ENCODE measurements at places on chromosomes 3 and 15.

GRCh38 chr3:29183346-29184087 is 97.4 kb upstream of the RBMS3 start:
- no peaks in the 10 kb centered on the region for H3K27me3 ChIP-seq
- DNase-seq, result no peak
- H3K4me3 ChIP-seq, result no peak overlapping the region
- no peaks in the 10 kb centered on the region for H3K36me3 ChIP-seq

DNA sequence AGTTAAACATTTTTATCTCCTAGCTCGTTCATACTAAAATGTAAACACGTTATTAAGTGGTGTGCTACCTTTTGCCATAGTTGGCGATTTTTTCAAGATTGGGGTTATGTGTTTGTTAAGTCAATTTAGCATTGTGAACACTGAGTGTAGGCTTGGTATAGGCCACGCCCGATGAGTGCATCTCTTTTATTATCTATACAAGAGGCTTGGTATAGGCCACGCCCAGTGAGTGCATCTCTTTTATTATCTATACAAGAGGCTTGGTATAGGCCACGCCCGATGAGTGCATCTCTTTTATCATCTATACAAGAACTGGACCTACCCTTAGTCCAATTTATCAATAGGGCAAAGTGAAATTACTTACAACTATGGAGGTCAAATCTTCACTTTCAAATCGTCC is 70.4 kb downstream of the NIPA2 start:
- no peak for DNase-seq
- peaks cover 78% of the 10 kb centered on the region for H3K36me3 ChIP-seq
- H3K27ac ChIP-seq, result no peak overlapping the region
- H3K27me3 ChIP-seq, result no peaks in the 10 kb centered on the region
- no peak overlapping the region for H3K4me3 ChIP-seq

GRCh38 chr15:96160269-96160668 is 170.2 kb upstream of the NR2F2 start:
- H3K27ac ChIP-seq, result peak overlapping the region; percentile 44
- no peaks in the 10 kb centered on the region for H3K27me3 ChIP-seq
- H3K36me3 ChIP-seq, result no peaks in the 10 kb centered on the region
- DNase-seq, result no peak
- H3K4me1 ChIP-seq, result peaks cover 13% of the 10 kb centered on the region

GRCh38 chr15:90860450-90860849 is 7.9 kb upstream of the FURIN start:
- H3K4me3 ChIP-seq, result no peak overlapping the region
- H3K27me3 ChIP-seq, result no peaks in the 10 kb centered on the region
- DNase-seq, result no peak
- no peaks in the 10 kb centered on the region for H3K36me3 ChIP-seq

DNA sequence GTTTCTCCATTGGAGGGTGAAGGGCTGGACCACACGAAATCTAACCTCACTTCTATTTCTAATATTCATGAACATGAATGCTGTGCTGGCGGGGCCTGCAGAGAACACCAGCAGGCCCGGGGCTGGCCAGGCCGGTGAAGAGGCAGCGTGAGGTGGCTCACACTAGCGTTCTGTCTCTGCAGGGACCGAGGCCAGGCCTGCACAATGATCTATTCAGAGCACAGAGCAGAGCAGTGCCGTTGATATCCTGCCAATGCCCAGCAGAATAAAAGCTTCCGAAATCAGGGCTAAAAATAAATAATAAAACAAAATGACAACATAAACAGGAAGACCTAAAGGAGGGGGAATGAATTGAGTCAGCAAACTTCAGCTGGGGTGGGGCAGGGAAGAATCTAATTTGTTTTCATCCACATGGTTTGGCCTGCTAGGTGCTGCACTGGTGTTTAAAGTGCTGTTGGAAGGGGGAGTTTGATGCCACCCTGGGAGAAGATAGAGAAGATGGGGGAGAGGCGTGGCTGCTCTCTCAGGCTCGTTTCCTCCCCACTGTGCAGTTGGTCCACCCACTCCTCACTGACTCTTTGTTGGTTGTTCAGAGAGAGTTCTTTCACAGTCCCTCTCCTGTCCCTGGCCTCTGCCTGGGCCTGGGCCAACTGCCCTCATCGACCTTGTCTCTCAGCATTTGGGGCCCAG is 837.1 kb downstream of the AGBL1 start:
- DNase-seq, result no peak
- H3K27ac ChIP-seq, result no peak overlapping the region
- no peaks in the 10 kb centered on the region for H3K27me3 ChIP-seq

DNA sequence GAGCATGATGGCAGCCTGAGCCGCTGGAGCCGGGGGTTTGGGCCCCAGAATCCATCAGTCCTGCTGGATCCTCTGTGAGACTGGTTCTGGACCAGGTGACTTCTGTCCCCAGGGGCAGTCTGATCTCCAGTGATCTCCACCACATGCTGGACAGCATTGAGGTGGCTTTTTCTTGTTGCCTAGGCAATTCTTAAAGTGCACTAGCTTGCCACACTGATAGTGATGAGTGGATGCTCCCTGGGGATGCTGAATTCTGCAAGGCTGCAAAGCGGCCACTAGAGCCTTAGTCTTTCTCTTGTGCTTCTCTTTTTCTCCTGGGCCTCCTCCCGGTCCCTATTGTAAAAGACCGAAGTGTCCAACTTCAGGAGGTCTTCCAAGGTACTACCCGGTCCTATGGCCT is 70.4 kb upstream of the ATP11B start:
- no peaks in the 10 kb centered on the region for H3K27me3 ChIP-seq
- H3K27ac ChIP-seq, result no peak overlapping the region
- no peak for DNase-seq
- no peaks in the 10 kb centered on the region for H3K4me1 ChIP-seq
- H3K4me3 ChIP-seq, result no peak overlapping the region

GRCh38 chr3:197068077-197068476 is 38.5 kb upstream of the MELTF start:
- DNase-seq, result no peak
- no peaks in the 10 kb centered on the region for H3K4me1 ChIP-seq
- no peaks in the 10 kb centered on the region for H3K36me3 ChIP-seq
- H3K4me3 ChIP-seq, result no peak overlapping the region
- no peaks in the 10 kb centered on the region for H3K27me3 ChIP-seq

GRCh38 chr15:85621094-85621493 is 173.6 kb downstream of the KLHL25 start:
- H3K4me3 ChIP-seq, result peak overlapping the region; percentile 58
- peaks cover 18% of the 10 kb centered on the region for H3K4me1 ChIP-seq
- H3K27me3 ChIP-seq, result no peaks in the 10 kb centered on the region
- H3K27ac ChIP-seq, result peak overlapping the region; percentile 86
- DNase-seq, result no peak

DNA sequence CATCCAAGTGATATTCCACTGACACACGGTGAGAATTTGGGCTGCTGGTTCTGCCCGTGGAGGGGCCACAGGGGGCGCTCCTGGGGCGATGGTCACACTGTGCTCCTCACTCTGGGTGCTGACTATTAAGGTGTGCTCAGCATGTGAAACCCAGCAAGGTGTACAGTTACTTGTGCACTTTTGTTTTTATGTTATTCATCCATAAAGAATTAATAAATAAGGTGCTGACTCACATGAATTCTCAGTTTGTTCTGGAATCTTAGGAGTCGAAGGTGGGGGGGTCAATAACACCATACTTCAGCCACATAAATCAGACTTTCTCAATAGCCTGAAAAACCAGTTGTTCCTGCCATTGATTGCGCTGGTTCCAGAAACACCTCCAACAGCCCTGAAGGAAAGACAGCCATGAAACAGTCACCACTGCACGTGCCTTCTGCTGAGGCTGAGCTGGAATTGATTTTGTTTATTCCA is 53.5 kb upstream of the SPATA12 start:
- H3K27ac ChIP-seq, result peak overlapping the region; percentile 87
- H3K4me3 ChIP-seq, result no peak overlapping the region
- peaks cover 12% of the 10 kb centered on the region for H3K4me1 ChIP-seq
- no peaks in the 10 kb centered on the region for H3K36me3 ChIP-seq
- H3K27me3 ChIP-seq, result no peaks in the 10 kb centered on the region

GRCh38 chr15:54082836-54083492 is 104.7 kb downstream of the UNC13C start:
- H3K27me3 ChIP-seq, result no peaks in the 10 kb centered on the region
- no peaks in the 10 kb centered on the region for H3K4me1 ChIP-seq
- H3K27ac ChIP-seq, result no peak overlapping the region
- no peaks in the 10 kb centered on the region for H3K36me3 ChIP-seq

GRCh38 chr3:100496711-100497261 is 4.4 kb downstream of the TMEM45A start:
- H3K27me3 ChIP-seq, result no peaks in the 10 kb centered on the region
- DNase-seq, result no peak
- no peaks in the 10 kb centered on the region for H3K36me3 ChIP-seq

DNA sequence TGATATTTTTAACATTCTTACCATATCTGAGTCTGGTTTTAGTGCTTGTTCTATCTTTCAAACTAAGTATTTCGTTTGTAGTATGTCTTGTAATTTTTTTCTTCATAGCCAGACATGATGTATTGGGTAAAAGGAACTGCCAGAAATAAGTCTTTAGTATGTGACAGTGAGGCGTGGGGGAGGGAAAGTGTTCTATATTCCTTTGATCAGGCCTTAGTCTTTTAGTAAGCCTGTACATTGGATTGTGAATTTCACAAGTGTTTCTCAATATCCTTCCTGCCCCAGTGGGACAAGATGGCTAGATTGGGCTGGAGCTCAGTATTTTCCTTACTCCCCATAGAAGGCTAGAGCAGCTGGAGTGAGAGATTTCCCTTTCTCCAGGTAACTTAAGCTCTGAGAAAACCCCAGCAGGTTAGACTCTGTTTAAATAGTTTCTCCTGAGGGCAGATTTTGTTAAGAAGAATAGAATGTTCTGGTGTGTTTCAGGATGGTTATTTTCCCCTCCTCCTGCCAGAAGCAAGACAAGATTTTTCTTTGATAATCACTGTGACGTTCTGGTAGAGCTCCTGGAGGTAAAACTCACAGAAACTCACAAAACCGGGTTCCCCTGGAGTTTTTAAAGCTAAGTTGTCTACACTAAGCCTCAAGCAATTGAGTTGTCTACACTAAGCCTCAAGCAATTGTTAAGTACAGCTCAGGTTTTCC is 140.7 kb upstream of the ARPP21 start:
- H3K27me3 ChIP-seq, result no peaks in the 10 kb centered on the region
- H3K36me3 ChIP-seq, result no peaks in the 10 kb centered on the region
- no peak overlapping the region for H3K27ac ChIP-seq
- no peak overlapping the region for H3K4me3 ChIP-seq
- H3K4me1 ChIP-seq, result no peaks in the 10 kb centered on the region
- no peak for DNase-seq

DNA sequence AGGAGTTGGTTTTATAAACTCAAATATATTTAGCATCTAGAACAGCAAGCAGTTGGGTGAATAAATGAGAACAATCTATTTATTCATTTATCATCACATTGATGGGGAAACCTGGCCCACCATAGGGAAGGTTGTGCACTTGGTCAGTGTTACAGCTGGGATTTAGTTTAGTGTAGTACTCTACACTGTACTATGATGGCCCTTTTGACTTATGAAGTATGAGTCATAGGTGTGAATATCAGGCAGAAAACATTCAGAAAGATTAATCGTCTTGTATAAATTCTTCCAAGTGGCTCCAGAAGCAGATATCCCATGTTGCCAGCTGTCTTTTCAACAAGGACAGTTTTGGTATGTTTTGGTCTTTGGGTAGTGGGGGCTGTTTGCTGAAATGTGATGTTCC is 38.0 kb downstream of the BBS4 start:
- no peak overlapping the region for H3K27ac ChIP-seq
- no peaks in the 10 kb centered on the region for H3K27me3 ChIP-seq
- H3K4me3 ChIP-seq, result no peak overlapping the region
- no peak for DNase-seq
- H3K4me1 ChIP-seq, result no peaks in the 10 kb centered on the region

DNA sequence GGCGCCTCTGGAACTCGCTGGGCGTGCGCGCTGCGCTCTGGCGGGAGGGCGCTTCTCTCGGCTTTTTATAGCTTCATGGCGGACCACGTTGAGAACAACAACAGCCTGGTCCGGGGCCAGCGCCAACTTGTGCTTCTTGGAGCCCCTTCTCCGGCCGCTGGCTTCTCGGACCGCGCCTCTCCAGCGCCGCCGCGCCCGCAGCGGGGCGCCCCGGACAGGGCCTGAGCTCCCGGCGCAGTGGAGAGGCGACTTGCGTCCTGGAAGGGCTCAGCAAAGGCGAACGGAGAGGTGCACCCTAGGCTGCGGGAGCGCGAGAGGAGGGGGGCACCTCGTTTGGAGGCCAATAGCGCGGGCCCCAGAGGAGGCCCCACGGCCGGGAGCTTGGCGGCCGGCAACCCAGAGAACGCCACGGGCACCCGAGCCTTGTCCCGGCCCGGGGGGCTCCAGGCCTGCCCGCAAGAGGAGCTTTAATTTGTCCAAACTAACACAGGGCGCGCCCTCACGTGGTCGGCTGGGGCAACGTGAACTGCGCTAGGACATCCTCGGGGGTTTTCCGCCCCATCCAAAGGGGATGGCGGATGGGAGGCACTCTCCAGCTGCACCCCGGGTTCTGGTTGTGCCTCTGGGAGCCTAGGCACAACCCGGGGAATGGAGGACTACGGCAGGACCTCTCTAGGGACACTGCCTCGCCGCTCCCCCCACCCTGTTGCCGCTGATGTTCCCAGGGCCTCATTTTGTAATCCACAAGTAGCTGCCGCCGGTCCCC is 37.8 kb downstream of the HMCES start:
- no peaks in the 10 kb centered on the region for H3K27me3 ChIP-seq
- H3K36me3 ChIP-seq, result no peaks in the 10 kb centered on the region
- H3K4me3 ChIP-seq, result peak overlapping the region; percentile 82
- no peak for DNase-seq
- H3K4me1 ChIP-seq, result peaks cover 5% of the 10 kb centered on the region

DNA sequence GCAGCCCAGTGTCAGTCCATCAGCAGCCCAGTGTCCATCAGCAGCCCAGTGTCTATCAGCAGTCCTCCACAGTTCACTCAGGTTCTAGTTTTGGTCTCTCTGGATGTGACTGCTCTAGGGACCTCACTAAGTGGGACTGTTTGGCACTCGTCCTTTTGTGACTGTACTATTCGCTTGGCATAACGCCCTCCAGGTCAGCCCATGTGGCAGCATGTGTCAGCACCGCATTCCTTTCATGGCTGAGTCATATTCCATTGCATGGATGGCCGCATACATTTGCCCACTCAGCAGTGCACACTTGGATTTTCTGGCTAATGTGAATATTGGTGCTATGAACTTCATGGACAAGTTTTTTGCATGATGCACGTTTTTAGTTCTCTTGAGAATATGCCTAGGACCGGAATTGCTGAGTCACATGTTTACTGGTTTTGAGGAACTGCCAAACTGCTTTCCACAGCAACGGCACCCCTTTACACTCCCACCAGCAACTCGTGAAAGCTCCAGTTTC is 16.4 kb downstream of the CHST13 start:
- H3K36me3 ChIP-seq, result no peaks in the 10 kb centered on the region
- no peak overlapping the region for H3K4me3 ChIP-seq
- H3K27ac ChIP-seq, result no peak overlapping the region
- DNase-seq, result peak; percentile 68
- H3K27me3 ChIP-seq, result peaks cover 11% of the 10 kb centered on the region
- no peaks in the 10 kb centered on the region for H3K4me1 ChIP-seq

DNA sequence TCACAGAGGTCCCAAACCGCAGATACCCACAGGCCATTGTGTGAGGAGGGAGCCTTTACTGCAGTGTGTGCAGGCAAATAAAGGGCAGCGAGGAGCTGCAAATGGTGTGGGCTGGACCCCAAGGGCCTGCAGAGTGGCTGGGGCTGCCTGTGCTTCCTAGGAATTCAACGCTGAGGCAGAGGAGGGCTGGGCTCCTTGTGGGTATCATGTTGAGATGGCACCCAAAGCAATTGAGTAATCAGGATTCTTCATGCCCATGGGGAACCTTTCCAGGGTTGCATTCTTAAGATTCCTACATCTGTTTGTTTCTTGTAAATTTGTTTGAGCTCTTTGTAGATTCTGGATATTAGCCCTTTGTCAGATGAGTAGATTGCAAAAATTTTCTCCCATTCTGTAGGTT is 85.4 kb upstream of the LIPC start:
- no peaks in the 10 kb centered on the region for H3K27me3 ChIP-seq
- H3K27ac ChIP-seq, result no peak overlapping the region
- no peak for DNase-seq
- H3K4me1 ChIP-seq, result no peaks in the 10 kb centered on the region
- no peaks in the 10 kb centered on the region for H3K36me3 ChIP-seq
